C1 segment of cervical spinal cord (tissue), 14 donors: ENCODE measurements at places on chromosomes 5 and 9.

- no peak for DNase-seq
Measured at GRCh38 chr5:68370196-68370595, 154.6 kb downstream of the PIK3R1 start.

- DNase-seq: no peak
Measured at GRCh38 chr5:175321927-175322532, 122.0 kb downstream of the DRD1 start.

- DNase-seq: peak; percentile 1
Measured at GRCh38 chr9:75866273-75866871, 24.1 kb upstream of the PCSK5 start.

DNA sequence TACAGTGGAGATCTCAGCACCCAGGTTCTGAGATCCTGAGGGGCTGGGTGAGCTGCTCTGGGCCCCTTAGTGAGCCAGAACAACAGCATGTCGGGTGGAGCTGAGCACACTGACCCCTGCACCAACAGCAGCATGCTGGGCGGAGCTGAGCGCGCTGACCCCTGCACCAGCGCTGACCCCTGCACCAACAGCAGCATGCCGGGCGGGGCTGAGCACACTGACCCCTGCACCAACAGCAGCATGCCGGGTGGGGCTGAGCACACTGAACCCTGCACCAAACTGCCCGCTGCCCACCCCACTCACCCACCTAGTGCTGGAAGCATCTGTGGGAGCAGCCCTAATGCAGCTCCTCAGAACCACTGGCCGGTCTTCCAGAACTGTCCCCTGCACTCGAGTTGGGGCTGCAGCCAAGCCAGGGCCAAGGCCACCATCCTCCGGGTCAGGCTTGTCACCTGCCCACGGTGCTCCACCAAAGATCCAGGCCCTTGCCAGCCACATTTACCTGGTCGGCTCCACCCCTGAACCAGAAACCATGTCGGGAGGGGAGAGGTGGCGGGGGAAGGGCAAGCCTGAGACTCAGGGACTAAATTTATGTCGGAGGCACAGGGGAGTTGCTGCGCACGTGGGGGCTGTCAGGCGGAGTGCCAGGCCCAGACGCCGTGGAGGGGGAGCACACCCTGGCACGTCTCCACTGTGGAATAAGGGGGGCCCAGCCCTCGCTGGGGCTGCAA, 80.3 kb downstream of the ADAMTS2 start:
- no peak for DNase-seq

DNA sequence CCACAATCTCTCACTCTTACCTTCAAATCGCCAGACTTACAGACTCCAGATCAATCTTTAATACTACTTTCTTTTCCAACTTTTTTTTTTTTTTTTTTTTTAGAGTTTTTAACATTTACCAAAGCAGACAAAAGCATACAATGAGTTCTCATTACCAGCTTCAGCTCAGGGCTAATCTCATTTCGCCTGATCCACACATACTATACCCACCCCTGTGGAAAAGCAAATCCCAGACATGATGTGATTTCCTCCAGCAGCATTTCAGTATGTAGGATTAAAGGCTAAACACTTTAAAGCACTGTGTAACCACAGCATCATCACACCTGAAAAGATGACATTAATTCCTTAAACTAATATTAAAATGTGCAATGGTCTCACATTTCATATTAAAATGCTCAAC, 138.8 kb upstream of the RETREG1 start:
- no peak for DNase-seq
